OCI-LY7 (cell line): ENCODE measurements at places on chromosomes 12 and 14.

- no peak for DNase-seq
These were observed 59.2 kb upstream of the PLEKHA5 start for GRCh38 chr12:19070341-19070740.

- DNase-seq, result no peak
These were observed 13.1 kb downstream of the CFAP54 start for GRCh38 chr12:96502477-96502876.

- DNase-seq, result no peak
These were observed 7.4 kb downstream of the SMOC1 start for GRCh38 chr14:69886453-69887242.

DNA sequence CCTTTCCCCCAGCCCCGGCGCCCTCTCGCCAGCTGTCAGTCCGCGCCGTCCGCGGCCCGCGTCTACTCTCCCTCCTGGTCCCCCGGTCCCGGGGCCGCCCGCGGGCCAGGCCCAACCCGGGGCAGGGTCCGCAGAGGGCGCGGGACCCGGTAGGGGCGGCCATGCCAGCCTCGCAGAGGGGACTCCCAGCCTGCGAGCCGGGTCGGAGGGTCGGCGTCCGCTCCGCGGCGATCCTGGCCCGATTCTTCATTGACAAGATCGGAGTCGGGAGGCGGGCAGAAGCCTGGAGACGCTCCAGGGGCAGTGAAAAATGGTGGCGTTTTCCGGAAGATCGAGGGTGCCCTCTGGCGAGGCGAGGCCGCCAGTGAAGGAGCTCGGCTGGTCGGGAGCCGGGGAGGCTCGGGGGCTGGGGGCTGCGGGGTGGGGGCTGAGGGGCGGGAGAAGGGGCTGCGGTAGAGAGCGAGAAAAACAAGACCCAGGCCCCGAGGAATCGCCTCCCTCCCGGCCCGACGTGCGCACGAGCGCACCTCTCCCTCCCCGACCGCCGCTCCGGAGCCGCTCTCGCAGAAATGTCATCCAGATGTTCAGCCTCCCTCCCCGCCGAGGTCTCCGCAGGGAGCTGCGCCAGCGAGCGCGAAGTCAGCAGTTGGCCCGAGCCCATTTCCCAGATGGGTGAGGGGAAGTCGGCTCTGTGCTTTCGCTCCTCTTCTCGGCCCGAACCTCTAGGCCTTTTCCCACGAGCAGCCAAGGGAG is 647 bp upstream of the TGFB3 start:
- DNase-seq, result peak; percentile 78

DNA sequence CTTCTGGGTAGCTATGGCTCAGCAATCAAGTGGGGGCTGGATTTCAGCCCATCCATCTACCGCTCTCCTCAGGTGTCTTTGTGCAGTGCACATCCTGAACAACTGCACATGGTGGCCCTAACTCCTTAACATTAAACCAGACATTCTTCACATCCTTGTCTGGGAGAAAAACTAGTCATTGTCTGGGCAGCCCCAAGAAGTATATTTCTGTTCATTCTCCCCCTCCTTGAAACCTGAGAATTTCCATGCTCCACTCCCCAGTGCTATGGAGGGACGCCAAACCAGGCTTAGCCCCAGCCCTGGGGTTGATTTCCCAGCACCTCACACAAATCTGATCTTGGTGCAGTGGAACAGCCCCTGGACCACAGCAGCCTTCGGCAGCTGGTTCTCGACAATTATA is 13.4 kb downstream of the MYL2 start:
- DNase-seq, result no peak

DNA sequence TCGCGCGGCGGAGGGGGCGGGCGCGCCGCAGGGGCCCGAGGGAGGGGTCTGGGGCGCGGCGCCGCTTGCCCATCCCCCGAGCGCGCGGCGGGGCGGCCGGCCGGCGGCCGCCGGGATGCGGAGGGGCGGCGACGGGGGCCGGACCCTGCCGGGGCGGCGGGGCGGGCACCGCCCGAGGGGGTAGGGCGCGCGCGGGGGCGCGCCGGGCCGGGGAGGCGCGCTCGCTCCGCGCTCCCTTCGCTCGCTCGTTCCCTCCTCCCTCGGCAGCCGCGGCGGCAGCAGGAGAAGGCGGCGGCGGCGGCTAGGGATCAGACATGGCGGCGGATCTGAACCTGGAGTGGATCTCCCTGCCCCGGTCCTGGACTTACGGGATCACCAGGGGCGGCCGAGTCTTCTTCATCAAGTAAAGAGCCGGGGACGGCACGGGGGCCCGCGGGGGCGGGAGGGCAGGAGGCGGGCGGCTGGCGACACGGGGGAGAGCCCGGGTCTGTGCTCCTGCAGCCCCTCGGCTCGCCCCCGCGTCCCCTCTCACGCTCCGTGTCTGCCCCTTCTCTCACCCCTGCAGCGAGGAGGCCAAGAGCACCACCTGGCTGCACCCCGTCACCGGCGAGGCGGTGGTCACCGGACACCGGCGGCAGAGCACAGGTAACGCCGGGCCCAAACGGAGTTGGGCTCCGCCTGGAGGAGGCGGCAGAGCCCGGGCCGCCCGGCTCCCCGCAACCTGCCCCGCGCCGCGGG is at the start of gene PLEKHA5:
PLEKHA5 (plus strand) TSS at position 248 of the 738 bp plus-strand sequence; CDS start at position 315, 67 bp downstream.
- no peak for DNase-seq

DNA sequence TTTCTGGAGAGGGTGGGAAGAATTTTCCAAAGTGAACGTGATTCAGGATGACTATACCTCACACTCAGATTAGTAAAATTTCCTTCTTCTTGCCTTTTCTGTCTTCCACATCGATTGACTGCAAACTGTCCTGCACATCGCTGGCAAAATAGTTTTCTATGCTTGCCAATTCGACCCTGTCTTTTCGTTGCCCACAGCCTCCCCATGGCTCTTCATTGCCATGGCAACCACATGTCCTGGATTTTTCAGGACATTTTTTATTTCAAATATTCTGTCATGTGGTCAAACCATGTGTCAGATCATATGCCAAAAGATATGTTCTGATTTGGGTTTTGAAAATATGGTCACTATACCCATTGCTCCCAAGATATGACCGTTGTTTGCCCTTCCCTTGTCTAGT is 46.9 kb upstream of the OTX2 start:
- no peak for DNase-seq

DNA sequence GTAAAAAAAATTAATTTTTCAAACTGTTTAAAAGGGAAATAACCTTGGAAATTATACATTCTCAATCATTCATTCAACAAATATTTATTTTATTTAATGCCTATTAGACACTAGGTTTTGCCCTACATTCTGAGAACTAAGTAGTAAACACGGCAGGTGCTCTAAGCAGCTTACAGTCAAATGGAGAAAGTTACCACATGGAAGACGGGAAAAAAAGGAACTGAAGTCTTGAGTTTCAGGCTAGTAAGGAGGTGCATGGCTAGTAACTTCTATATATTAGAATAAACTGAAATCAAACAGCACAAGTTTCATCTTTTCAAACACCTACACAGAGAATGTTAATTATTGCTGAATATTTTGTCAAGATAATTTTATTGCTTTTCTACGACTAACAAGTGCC is 52.9 kb downstream of the C12orf42 start:
- DNase-seq, result no peak

DNA sequence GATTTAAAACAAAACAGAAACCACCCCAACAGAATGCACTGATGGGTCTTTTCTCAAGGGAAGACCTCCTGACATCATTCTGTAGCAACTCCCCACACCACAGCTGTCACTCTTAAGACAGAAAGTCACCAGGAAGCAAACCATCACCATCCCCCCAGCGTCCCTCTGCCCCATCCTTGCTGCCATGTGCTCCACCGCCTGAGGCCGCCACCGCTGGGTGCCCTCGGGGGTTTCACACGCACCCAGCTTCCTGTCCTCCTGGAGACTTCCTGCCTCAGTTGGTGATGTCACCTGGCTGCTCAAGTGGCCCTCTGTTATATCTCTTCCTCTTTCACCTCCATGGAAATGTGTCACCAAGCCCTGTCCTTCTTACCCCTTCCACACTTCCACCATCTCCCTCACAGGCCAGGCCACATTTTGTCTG is 71.4 kb upstream of the GPR68 start:
- DNase-seq, result peak; percentile 86

DNA sequence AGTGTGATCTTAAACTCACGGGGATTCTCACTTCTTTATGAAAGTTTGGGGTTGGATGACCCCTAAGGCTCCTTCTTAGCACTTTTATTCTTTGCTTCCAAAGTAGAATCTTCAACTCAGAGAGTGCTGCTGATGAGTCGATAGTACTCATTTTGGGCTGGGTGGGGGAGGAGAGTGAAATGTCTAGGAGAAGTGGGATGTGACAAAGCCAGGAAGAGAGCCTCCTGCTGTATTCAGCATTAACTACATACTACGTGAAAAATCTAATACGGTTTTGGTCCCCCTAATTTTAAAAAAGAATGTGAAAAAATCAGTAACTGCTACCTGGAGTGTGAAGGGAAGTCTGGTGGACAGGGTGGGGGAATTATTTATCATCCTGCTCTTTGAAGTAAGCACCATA is 148.3 kb downstream of the SAMD4A start:
- no peak for DNase-seq

DNA sequence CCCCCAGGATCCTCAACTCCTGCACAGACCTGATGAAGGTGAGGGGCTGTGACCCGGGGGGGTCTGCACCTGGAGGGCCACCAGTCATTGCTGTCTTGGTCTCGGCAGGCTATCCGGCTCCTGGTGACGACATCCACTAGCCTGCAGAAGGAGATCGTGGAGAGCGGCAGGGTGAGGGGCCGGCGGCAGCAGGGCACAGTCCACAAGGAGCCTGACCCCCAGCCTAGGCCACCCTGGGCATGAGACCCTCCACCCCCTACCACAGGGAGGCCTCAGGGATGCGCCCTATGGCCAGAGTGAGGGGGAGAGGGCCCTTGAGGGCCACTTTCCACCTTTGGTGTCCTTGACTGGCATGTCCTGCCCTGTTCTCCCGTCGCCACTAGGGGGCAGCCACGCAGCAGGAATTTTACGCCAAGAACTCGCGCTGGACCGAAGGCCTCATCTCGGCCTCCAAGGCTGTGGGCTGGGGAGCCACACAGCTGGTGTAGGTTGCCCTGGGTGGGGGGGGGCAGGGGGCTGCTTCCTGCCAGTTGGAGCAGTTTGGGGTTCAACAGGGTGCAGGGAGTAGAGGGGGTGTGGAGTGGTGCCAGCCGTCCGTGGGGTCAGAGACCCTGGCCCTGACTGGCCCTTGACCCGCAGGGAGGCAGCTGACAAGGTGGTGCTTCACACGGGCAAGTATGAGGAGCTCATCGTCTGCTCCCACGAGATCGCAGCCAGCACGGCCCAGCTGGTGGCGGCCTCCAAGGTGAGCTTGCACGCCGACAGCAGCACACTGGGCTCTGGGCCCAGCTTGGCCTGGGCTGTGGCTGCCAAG is 25.0 kb downstream of the HIP1R start:
- DNase-seq, result peak; percentile 71

DNA sequence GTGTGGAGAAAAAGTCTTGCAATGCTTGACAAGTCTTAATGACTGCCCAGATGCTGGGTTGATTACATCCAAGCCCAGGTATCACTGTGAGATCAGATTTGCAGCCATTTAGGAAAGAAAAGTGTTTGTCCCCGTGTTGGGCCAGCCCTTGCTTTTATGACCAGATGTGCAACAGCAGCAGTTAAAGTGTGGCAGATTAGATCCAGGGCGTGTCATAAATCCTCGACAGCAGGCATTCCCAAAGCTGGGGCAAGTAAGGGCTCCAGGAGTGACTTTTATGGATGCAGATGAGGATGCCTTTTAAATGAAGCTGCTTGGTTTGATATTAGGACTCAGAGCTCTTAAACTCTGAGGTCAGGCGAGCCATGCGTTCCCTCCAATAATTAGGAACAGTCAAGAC is 1.7 kb downstream of the SMOC1 start:
- DNase-seq, result no peak

DNA sequence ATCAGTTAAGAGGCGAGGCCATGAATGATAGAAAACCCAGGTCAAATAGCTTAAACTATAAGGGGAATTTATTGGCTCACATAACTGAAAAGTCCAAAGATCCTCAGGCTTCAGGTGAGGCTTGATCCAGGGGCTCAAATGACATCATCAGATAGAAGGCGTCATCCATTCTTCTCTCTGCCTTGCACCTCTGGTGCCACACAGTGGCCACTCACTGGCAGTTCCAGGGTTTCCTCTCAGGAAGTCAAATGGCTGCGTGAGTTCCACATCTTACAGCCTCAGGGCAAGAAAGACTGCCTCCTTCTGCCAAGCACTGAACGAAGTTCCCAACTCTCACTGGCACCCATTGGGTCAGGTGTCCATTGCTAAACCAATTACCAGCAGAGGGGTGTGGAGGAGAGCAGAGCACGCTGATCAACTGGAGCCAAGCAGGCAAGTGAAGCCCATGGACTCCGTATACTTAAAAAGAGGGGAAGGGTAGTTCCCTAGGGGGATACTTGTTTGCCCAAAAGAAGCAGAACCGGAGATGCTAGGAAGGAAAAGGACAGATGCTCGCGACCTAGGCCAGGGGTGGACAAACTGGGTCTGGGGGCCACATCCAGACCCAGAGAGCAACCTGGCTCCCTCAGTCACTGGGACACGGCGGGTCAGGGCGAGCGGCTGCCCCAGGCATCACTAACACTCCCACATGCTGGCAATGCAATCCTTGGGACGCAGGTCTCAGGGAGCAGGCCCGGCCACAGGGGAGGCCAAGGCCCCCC is 69.3 kb downstream of the SERPINA3 start:
- peak; percentile 10 for DNase-seq

GRCh38 chr12:46675736-46676135 is 150.1 kb downstream of the SLC38A4 start:
- peak; percentile 10 for DNase-seq

- no peak for DNase-seq
These were observed 89.1 kb upstream of the STAC3 start for GRCh38 chr12:57340104-57340503.

DNA sequence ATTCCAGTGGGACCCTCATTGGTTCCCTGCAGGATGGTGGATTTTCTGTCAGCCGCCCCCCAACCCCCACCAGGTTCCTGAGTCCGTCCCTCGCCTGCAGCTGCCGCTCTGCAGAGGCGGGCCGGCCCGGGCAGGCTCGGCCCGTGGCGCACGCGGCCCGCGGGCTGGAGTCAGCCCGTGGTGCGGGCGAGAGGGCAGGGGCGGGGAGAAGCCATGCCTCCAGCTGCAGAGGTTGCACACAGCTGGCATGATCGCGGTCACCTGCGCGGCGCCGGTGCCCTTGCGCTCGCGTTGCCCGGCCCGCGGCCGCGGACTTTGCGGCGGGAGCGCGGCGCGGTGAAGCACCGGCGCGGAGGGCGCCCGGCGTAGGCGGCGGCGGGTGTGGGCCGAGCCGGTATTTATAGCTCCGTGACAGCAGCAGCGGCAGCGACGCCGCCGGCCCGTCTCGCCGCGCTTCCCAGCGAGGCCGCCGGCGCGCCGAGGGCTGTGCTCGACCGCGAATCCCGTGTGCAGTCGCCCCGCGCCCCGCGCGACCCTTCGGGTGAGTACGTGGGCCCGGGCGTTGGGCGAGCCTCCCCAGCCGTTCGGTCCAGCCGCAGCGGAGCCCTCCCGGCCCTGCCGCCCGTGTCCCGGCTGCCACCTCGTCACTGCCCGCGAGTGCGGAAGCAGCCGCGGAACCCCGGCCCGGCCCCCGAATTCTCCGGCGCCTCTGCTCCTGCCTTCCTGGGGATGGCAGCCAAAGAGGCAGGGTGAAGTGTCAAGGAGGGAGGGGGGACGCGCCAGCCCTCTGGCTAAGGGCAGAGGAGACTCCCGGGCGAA is at the start of gene TMEM117:
TMEM117 (plus strand) TSS at position 426 of the 819 bp plus-strand sequence.
- DNase-seq, result peak; percentile 61
